Ovary (tissue), 10 donors: ENCODE measurements at places on chromosomes 2 and 18. TPM values are rescaled to one million over a fixed set of nuclear protein-coding genes. Genes with fewer than 3 reads are reported as not detected.

DNA sequence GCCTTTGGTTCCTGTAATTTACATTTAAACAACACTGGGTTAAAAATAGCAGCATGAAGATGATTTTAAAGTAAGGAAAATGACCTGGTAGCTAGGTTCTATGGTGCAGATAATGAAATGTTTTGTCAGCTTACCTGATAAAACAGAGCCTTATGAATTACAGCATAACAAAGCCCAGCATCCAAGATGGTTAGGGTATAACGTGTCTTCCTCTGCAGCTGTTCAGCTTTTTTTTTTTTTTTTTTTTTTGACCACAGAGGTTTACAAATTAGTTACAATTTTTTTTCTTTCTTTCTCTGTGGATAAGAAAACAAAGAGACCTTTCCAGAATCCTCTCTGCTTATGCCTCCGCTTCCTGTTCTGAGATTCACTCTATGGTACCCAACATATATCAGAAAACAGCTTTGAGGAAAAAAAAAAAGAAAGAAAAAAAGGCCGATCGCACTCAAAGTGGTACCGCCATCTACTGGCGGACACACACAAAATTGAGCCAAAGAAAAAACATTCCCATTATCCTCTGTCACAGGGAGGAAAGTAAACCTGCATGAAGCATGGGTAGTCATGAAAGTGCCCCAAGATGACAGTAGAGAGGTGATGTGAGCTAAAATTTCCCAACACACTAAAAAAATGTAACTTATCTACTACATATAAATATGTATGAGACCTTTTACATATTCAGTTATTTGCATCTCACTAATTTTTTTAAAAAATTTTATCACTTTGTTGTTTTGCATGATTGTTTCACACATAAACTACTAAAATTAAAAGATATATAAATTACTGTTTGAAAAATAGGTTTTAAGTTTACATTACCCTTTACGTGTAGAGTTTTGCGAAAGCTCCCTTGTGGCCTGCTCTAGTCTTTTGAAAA, at the start of gene SCN3A:
SCN3A (minus strand) TSS at position 362 of the 871 bp plus-strand sequence. CDS start 27,656 bp downstream, outside the sequence.
- H3K36me3 ChIP-seq: no peaks in the 10 kb centered on the region
- H3K27ac ChIP-seq: no peak within 1 kb of the TSS
- DNase-seq: no peak
- H3K27me3 ChIP-seq: no peaks in the 10 kb centered on the region

CDH2 gene
- total RNA-seq: 2.9 TPM

SH3RF3 gene
- 8.1 TPM for total RNA-seq

- no peak overlapping the region for H3K27ac ChIP-seq
- no peaks in the 10 kb centered on the region for H3K4me1 ChIP-seq
- DNase-seq: no peak
Observed at GRCh38 chr2:64630752-64631151, 23.0 kb downstream of the SERTAD2 start.

LRP2 gene
- total RNA-seq: 0.28 TPM

GBX2 gene
- total RNA-seq: not detected

SERPINB11 gene
- total RNA-seq: not detected

GRCh38 chr18:47931718-47932103, 1.3 kb upstream of the SMAD2 start:
- H3K36me3 ChIP-seq: no peaks in the 10 kb centered on the region
- peak overlapping the region; percentile 82 for H3K4me3 ChIP-seq
- H3K4me1 ChIP-seq: no peaks in the 10 kb centered on the region
- no peaks in the 10 kb centered on the region for H3K27me3 ChIP-seq

DNA sequence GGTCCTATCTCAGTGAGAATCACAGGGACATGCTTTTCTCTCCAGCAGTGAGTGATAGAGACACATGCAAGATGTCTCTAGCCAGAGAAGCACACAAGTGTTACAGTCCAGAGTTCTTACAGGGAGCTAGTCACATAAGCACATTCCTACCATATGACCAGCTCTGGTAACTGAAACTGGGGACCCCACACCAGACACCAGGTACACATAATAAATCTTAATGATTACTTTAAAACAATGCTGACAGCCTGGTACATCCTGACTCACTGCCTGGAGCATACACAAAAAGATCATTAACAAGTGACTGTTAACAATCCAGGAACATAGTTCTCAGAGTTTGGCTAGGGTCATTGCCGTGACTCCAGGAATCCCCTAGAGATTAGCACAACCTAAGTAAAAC, 53.6 kb downstream of the GALNT1 start:
- H3K27me3 ChIP-seq: no peaks in the 10 kb centered on the region
- H3K4me3 ChIP-seq: no peak overlapping the region
- no peaks in the 10 kb centered on the region for H3K36me3 ChIP-seq
- no peak for DNase-seq
- H3K27ac ChIP-seq: no peak overlapping the region
- peaks cover 2% of the 10 kb centered on the region for H3K4me1 ChIP-seq

- DNase-seq: peak; percentile 93
- H3K27ac ChIP-seq: peak overlapping the region; percentile 89
- no peaks in the 10 kb centered on the region for H3K27me3 ChIP-seq
- H3K4me1 ChIP-seq: peaks cover 8% of the 10 kb centered on the region
- no peaks in the 10 kb centered on the region for H3K36me3 ChIP-seq
- no peak overlapping the region for H3K4me3 ChIP-seq
Observed at GRCh38 chr2:43178602-43179542, 47.5 kb downstream of the ZFP36L2 start.

DNA sequence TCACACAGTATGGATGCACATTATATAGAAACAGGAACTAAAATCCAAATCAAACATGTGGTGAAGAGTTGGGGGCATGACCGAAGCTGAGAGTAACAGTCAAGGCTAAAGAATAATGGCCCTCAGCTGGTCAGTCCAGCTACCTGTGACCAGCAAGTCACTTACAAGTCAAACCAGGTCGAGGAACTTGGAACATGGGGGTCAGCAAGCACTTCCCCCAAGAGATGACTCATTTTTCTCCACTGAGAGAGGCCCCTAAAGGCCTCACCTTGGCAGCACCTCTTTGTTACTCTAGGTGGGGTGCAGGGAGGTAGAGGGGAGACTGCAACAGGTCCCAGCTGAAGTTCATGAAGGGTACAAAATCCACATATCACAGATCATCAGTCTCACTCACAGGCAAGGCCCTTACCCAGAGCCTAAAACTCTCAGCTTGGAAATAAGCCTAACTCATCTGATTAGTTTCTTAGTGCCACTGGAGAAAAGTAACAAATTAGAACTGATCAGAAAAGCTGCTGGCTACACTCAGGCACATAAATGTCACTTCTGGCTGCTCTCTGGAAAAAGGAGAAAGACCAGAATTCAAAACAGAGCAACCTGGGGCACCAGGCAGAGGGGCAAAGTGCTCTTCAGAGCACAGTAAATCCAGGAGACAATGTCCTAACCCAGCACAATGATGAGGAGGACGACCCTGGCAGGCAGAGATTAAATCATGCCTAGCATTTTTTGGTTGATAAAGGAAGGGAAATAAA, 4.0 kb downstream of the SDC1 start:
- H3K27ac ChIP-seq: no peak overlapping the region
- H3K4me3 ChIP-seq: no peak overlapping the region
- peaks cover 2% of the 10 kb centered on the region for H3K4me1 ChIP-seq

UPP2 gene
- not detected for total RNA-seq

GRCh38 chr2:175621821-175622220, 380.2 kb downstream of the LNPK start:
- H3K4me3 ChIP-seq: no peak overlapping the region
- DNase-seq: no peak
- H3K27ac ChIP-seq: no peak overlapping the region
- H3K36me3 ChIP-seq: no peaks in the 10 kb centered on the region
- H3K27me3 ChIP-seq: no peaks in the 10 kb centered on the region

TACR1 gene
- 0.46 TPM for total RNA-seq

DNA sequence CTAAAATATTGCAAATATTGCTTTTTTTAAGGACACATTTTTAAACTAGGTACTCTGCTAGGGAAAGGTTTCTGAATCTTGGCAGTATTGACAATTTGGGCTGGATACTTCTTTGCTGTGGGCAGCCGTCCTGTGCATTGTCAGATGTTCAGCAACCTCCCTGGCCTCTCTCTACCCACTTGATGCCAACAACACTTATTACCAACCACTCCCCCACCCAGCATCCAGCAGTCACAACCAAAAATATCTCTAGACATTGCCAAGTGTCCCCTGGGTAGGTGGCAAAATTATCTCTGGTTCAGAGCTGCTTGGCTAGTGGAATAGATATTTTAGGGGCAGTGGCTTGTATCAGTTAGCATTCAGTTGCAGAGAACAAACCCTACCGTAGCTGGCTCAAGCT, 114.3 kb upstream of the PNPT1 start:
- H3K4me1 ChIP-seq: no peaks in the 10 kb centered on the region
- no peak overlapping the region for H3K4me3 ChIP-seq
- H3K27me3 ChIP-seq: no peaks in the 10 kb centered on the region
- no peak for DNase-seq
- H3K27ac ChIP-seq: no peak overlapping the region

DNA sequence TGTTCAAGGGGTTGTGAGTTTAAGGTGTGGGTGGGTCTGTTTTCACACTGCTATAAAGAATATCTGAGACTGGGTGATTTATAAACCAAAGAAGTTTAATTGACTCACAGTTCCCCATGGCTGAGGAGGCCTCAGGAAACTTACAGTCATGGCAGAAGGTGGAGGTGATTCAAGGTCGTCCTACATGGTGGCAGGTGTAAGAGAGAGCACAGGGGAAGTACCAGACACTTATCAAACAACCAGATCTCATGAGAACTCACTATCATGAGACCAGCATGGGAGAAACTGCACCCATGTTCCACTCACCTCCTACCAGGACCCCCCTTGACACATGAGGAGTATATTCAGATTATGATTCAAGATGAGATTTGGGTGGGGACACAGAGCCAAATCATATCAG, 38.0 kb downstream of the RHBDD1 start:
- H3K36me3 ChIP-seq: no peaks in the 10 kb centered on the region
- H3K27ac ChIP-seq: no peak overlapping the region
- no peaks in the 10 kb centered on the region for H3K4me1 ChIP-seq
- DNase-seq: no peak
- H3K4me3 ChIP-seq: no peak overlapping the region

SULT1C2 gene
- under 0.01 TPM for total RNA-seq

GRCh38 chr2:29113027-29113686, 2.1 kb upstream of the CLIP4 start:
- H3K36me3 ChIP-seq: no peaks in the 10 kb centered on the region
- peaks cover 4% of the 10 kb centered on the region for H3K4me1 ChIP-seq
- no peak overlapping the region for H3K27ac ChIP-seq
- DNase-seq: no peak

- peaks cover 43% of the 10 kb centered on the region for H3K4me1 ChIP-seq
- H3K27me3 ChIP-seq: no peaks in the 10 kb centered on the region
- H3K4me3 ChIP-seq: no peak overlapping the region
- no peaks in the 10 kb centered on the region for H3K36me3 ChIP-seq
- no peak for DNase-seq
Observed at GRCh38 chr2:120774557-120775160, 39.0 kb downstream of the GLI2 start.

GRCh38 chr2:37466533-37467222, 122.2 kb downstream of the QPCT start:
- H3K36me3 ChIP-seq: no peaks in the 10 kb centered on the region
- DNase-seq: no peak
- H3K27me3 ChIP-seq: no peaks in the 10 kb centered on the region

HSBP1L1 gene
- total RNA-seq: 11.3 TPM

DNA sequence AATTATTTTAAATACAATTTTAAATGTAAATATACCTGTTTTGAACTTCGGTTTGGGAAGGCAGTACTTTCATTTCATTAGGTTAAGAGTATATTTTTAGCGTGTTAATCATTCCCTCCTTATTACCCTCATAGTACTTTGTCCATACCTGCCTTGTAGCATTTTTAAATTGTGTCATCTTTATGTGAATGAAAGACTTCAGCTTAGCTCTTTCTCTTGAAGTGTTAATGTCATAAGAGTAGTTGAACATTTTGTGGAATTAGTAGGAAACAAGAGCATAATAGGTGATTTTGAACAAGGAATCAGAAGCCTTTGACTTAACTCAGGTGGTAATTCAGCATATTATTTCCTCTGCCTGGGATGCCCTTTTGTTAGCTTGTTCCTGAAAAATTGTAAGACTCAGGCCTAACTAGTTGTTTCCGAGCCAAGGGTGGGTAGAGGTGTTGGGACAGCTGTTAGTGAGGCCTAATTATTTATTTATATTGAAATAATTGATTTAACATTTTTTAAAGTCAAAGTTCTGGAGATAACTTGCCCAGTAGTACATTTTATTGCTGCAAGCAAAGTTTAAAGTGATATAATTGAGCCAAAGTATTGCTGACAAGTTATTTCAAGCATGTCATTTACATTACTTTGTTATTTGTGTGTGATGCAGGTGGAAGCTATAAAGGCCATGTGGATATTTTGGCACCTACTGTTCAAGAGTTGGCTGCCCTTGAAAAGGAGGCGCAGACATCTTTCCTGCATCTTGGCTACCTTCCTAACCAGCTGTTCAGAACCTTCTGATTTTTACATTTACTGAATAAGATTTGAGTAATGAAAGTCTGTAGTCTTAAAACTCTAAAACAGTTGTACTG, 38.7 kb downstream of the DDX1 start:
- no peak overlapping the region for H3K4me3 ChIP-seq
- no peak for DNase-seq
- no peaks in the 10 kb centered on the region for H3K36me3 ChIP-seq
- no peak overlapping the region for H3K27ac ChIP-seq
- no peaks in the 10 kb centered on the region for H3K27me3 ChIP-seq

- H3K4me3 ChIP-seq: no peak overlapping the region
- H3K4me1 ChIP-seq: no peaks in the 10 kb centered on the region
- DNase-seq: no peak
- no peak overlapping the region for H3K27ac ChIP-seq
- H3K27me3 ChIP-seq: no peaks in the 10 kb centered on the region
Observed at GRCh38 chr2:150063931-150064548, 423.4 kb downstream of the RND3 start.

RAMP1 gene
- 29.4 TPM for total RNA-seq

GRCh38 chr2:70403267-70404053, 101.6 kb upstream of the FAM136A start:
- H3K27ac ChIP-seq: no peak overlapping the region
- no peaks in the 10 kb centered on the region for H3K36me3 ChIP-seq
- no peak overlapping the region for H3K4me3 ChIP-seq
- H3K27me3 ChIP-seq: no peaks in the 10 kb centered on the region
- DNase-seq: no peak
